ENCODE measurements at places on chromosomes 11 and 22. TPM values are rescaled to one million over a fixed set of nuclear protein-coding genes. Genes with fewer than 3 reads are reported as not detected.

DNA sequence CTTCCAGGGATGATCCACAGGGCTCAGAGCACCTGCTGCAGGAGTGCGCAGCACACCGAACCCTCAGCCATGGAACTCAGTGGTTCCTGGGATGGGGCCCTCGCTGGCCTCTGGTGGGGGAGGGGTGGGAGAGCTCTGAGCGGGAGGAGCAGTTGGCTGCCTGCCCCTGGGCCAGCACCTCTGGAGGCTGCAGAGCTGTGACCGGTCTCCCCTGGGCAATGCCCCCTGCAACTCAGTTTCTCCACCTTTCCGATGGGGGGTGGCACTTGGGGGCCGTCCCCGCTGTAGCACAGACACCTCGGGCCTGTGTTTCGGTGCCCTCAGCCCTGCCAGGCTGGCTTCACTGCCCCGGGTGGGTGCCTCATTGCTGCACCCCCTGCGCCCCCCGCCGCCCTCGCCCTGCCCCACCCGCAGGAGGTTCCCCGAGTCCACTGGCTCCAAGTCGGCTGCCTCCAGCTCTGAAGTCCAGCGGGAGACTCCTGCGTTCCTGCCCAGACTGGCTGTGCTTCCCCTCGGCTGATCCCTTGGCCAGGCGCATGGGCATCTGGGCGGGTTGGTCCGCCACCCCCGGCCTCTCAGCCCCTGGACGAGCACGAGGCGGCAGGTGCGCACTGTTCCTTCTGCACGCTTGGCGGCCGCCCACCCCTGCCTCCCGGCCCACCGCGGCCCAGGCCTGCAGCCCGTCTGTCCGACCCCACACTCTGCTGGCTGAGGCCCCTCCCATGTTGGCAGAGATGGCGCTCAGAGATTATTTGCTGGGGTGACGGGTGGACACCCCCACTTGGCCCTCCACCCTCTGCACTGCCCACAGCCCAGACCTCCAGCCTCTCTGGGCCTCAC, 1.8 kb downstream of the MUC6 start:
- DNase-seq, result no peak

DNA sequence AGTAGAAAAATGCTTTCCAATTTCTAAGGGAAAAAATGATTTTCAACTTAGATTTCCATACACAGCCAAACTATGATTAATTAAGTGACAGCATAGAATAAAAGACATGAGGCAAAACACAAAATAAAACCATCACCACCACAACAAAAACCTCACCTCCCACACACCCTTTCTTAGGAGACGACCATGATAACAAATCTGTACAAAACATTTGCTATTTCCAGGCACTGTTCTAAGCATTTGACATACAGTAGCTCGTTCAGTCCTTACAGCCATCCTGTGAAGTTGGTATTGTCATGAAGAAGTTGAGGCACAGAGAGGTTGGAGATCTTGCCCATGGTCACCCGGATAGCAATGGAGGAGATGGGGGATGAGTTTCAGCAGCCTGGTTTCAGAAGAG, 8.7 kb downstream of the SPI1 start:
- no peak for DNase-seq

SAA1 gene
- not detected for total RNA-seq

GRCh38 chr11:133934599-133935550, 21.9 kb downstream of the IGSF9B start:
- DNase-seq, result peak; percentile 96

DNA sequence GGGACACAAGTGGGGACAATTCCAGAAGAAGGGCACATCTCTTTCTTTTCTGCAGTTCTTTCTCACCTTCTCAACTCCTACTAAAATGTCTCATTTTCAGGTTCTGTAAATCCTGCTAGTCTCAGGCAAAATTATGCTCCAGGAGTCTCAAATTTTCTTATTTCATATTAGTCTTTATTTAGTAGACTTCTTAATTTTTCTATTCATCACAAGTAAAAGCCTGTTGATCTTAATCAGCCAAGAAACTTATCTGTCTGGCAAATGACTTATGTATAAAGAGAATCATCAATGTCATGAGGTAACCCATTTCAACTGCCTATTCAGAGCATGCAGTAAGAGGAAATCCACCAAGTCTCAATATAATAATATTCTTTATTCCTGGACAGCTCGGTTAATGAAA, at the start of gene MS4A2:
MS4A2 (plus strand) TSS at position 301 of the 400 bp plus-strand sequence. CDS start 102 bp downstream, outside the sequence.
- no peak for DNase-seq

TTC36 gene
- 1.0 TPM for total RNA-seq

DNA sequence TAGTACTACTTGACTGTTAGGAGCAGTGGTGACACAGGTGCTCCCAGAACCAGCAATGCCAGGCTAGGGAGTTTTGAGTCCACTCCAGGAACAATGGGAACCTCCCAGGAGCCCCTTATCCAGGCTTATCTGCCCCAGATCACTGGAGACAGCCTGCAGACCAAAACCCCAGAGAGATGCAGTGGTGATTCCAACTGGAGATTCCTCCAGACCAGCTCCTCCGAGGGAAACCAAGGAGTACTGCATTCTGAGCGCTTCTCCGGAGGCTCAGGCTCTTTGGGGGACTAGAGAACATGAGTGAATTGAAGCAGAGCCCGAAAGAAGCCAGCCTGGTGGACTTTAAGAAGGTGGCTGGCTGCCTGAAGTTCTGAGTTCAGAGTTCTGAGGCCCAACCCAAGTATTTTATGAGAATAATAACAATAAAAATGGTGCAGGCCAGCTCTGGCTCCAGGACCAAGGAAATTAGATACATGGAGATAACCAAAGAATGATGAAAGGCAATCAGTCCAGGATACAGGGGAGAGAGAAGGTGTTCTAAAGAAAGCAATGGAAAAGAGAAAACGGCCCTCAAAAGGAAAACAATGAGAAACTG, 1.3 kb upstream of the TMEM25 start:
- no peak for DNase-seq

DNA sequence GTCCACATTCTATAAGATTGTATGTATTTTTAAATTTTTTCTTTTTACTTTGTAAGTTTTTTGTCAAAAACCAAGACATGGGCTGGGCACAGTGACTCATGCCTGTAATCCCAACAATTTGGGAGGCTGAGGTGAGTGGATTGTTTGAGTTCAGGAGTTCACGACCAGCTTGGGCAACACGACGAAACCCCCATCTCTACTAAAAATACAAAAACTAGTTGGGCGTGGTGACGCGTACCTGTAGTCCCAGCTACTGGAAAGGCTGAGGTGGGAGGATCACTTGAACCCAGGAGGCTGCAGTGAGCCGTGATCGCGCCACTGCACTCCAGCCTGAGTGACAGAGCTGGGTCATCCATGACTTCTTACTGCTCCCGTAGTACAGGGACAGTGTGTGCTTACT, 84.8 kb upstream of the PRDM11 start:
- DNase-seq, result no peak

- no peak for DNase-seq
Observed at GRCh38 chr11:68340003-68340767, 27.8 kb downstream of the LRP5 start.

HTR3B gene
- total RNA-seq, result not detected

- no peak for DNase-seq
Observed at GRCh38 chr11:61452825-61453224, 22.9 kb downstream of the SDHAF2 start.

Measured in fibroblast of lung (primary cell).